ENCODE measurements at places on chromosomes 11 and 22.

DNA sequence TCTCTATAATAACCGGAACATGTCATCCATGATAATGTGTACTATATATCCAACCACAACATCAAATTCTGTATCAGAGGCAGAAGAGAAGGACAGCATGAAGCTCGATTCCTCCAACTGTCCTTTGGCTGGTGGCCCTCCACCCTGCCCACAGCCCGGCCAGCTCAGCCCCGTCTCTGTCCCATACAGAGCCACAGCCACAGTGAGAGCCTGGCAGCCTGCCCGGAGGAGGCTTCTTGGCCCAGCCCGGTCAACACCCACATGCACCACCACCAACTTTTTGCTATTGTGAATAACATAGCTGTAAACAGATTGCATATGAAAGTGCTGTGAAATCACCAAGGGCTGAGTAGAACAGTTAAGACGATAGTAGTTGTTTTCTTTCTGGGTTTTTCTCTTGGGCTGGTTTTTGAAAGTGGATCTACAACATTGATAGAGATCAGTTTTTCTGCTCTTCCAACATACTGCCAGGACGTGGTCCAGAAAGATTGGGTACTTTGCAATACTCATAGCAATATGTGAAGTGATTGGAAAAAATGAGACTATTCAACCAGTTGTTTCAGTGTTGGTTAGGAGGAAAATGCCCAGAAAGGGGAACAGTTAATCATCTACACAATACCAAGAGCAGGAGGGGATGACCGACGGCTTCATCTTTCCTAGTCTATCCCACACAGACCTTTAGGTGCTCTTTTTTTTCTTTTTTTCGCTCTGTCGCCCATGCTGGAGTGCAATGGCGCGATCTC, 6.9 kb upstream of the TUBA8 start:
- DNase-seq: peak; percentile 18

DNA sequence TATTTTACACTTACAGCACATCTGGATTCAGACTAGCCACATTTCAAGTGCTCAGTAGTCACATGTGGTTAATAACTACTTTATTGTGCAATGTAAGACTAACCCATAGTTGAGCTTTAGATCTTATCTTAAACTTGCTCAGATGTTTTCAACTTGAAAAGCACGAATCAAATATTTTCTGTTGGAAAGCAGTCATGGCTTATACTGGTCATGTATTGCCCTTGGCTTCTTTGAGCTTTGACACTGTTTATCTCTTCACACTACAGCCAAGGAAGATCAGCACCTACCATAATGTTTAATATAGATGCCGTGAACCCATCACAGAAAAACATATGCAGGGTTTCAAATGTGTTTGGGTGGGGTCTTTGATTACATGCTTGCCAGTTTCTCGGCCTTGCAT, 4.4 kb downstream of the RBX1 start:
- DNase-seq: no peak

DNA sequence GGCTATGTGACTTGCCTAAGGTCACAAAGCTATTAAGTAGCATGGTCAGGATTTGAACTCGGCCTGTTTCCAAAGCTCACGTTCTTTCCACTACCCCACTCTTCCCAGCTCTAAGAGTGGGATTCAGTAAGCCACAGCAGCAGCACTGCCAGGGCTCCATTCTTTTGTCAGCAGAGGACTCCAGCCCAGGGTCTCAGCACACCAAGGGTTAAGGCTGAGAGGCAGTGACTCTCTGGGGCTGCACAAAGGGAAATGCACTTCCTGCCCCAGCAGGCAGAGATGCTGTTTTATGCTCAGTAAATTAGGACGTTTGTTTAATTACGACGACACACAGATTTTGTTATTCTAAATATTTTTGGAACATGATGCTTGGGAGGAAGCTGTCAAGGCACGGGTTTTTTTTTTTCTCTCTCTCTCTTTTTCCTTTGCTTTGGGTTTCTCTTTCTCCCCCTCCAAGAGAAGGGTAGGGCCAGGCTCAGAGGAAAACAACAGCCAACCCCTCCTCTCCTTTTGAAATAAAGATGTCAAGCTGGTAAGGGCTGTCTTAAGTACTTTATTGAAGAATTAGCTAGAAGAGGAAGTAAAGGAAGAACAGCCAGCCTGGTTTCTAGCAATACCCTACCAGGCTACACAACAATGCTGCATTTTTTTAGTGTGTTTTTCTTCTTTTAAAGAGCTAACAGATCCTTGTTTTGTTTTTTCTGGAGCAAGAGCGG, 2.8 kb downstream of the MYH9 start:
- DNase-seq: no peak

- DNase-seq: no peak
Observed at GRCh38 chr11:92401520-92401919, 176.9 kb downstream of the FAT3 start.

DNA sequence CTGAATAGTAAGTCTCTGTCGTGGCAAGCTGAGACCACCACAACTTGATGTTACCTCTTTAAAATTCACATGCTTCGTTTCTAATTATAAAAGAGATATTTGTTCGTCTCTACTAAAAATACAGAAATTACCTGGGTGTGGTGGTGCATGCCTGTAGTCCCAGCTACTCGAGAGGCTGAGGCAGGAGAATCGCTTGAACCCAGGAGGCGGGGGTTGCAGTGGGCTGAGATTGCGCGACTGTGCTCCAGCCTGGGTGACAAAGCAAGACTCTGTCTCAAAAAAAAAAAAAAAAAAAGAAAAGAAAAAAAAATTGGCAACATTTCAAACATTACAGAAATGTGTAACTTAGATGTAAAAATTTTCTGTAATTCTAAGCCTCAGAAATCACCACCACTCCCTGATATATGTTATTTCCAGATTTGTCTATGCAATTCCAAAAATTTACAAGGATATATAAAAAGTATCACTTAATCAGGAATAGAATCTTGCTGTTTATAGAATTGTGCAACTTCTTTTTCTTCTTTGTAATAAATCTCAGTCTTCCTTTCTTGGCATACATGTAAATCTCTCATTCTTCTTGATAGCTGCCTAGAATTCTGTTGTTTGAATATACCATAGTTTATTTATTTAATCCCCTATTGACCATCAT, 37.3 kb downstream of the C11orf96 start:
- no peak for DNase-seq

DNA sequence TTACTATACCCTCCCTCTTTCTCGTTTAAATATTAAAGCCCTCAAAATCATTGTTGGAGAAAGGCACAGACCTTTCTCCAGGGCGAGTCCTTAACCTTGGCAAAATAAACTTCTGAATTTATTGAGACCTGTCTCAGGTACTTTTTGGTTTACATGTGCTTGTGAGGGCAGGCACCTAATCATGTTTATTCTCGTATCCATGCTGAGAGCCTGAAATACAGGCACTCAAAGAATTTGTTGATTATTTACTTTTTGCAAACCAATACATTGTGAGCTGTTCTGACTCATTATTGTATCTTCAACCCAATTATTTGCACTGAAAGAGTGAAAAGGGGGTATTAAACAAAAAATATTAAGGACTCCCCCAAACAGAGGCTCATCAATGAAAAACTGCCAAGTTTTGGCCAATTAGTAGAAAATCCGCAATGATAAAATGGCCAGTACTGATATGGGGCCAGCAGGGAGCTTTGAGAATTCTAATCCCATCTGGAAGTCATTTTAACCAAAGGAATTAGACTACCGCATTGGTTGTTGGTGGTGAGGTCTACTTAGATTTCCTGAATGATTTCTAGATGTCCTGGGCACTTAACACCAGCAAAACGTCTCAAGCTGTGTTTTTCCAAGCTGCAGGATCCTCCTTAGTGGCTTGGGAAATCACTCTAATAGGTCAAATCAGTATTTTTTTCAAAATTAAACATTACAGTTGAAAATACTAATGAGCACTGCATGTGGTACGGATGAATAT, 157.3 kb downstream of the SWAP70 start:
- DNase-seq: no peak

DNA sequence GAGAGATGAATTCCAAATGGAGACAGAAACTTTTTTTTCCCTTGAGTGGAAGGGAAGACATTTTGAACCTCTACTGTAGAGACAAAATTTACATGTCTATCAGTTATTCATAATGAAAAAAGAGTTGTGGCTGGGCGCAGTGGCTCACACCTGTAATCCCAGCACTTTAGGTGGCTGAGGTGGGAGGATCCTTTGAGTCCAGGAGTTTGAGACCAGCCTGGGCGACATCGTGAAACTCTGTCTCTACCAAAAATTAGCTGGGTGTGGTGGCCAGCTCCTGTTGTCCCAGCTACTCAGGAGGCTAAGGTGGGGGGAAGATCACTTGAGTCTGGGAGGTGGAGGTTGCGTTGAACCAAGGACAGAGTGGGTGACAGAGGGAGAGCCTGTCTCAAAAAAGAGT, 4.1 kb downstream of the EED start:
- DNase-seq: no peak

GRCh38 chr11:2314525-2315394, 12.9 kb downstream of the TSPAN32 start:
- DNase-seq: no peak

- DNase-seq: no peak
Observed at GRCh38 chr11:73160005-73160760, 18.1 kb upstream of the FCHSD2 start.

GRCh38 chr11:8948886-8949285, 6.1 kb upstream of the ASCL3 start:
- DNase-seq: no peak

- peak; percentile 58 for DNase-seq
Observed at GRCh38 chr22:41857155-41857859, 24.4 kb downstream of the SREBF2 start.

DNA sequence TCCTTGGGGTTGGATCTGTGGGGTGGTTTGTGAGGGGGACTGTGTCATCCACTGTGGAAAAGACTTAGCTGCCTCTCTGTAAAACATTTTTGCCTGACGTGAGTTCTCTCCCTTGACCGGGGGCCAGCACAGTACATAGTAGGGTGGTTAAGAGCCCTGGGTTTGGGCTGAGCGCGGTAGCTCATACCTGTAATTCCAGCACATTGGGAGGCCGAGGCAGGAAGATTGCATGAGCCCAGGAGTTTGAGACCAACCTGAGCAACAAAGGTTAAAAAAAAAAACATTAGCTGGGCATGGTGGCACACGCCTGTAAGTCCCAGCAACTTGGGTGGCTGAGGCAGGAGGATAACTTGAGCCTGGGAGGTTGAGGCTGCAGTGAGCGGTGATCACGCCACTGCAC, 74.7 kb upstream of the WNT7B start:
- no peak for DNase-seq

DNA sequence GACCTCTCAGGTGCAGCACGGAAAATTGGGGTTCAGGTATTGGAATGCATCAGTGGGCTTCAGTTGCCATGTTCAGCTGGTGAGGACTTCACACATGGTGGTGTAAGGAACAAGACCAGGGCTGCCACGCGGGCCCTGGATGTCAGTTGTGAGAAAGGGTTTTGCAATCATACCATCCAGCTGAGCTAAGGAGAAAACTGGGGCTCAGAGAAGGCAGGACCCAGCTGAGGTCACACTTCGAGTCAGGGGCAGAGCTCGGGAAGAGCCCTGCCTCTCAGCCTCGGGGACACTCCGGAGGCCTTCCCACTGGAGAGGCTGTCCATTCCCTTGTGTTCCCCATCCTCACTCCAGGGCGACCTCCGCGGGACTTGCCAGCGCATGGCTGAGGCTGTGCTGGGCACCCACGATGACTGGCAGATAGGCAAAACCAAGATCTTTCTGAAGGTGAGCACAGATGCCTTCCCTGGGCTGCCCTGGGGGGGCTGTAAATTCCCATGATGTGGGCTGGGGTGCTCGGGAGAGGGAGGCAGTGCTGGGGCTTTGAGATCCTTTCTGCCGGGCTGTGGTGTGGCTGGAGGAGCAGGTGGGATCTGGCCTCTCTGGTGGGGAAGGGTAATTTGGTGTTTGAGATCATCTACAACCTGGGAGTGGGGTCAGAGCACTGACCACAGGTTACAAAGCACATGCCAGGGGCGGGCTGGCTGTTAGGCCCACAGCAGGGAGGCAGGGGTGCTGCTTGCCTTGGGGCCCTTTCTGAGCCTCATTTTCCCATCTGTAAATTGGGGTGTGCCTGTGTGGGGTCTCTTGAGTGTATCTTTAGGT, 47.2 kb downstream of the MYO7A start:
- DNase-seq: no peak
